ENCODE measurements at places on chromosomes 12 and 14. TPM values are rescaled to one million over a fixed set of nuclear protein-coding genes. Genes with fewer than 3 reads are reported as not detected.

- H3K27ac ChIP-seq, result no peak overlapping the region
- no peaks in the 10 kb centered on the region for H3K36me3 ChIP-seq
- no peak for DNase-seq
- H3K4me1 ChIP-seq, result peaks cover 23% of the 10 kb centered on the region
Observed at GRCh38 chr12:30792648-30793499, 38.1 kb upstream of the CAPRIN2 start.

GRCh38 chr12:112645586-112645985, 146.0 kb upstream of the RPH3A start:
- H3K4me1 ChIP-seq, result no peaks in the 10 kb centered on the region
- H3K27me3 ChIP-seq, result peaks cover 3% of the 10 kb centered on the region
- no peaks in the 10 kb centered on the region for H3K36me3 ChIP-seq
- DNase-seq, result no peak

GRCh38 chr14:59317346-59317745, 128.9 kb downstream of the DAAM1 start:
- H3K36me3 ChIP-seq, result peaks cover 4% of the 10 kb centered on the region
- H3K4me1 ChIP-seq, result peaks cover 46% of the 10 kb centered on the region
- no peak overlapping the region for H3K27ac ChIP-seq
- no peak overlapping the region for H3K4me3 ChIP-seq
- no peak for DNase-seq

DNA sequence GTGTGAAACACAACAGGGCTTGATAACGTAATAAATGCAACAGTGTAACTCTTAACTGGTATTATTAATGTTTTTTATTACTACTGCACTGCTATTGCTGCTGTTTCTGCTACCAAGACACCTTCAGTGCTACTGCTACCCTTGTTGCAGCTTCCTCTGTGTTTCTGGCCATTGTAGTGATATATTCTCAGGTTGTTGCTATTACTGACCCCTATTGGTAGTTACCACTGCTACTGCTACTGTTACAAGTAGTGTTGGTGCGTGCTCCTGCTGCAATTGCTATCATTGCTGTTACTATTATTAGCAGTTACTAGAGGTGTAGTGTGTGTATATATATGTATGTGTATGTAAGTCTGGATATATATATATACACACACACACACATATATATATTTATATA, 87.2 kb upstream of the PTPRB start:
- no peak overlapping the region for H3K27ac ChIP-seq
- no peaks in the 10 kb centered on the region for H3K36me3 ChIP-seq
- H3K4me3 ChIP-seq, result no peak overlapping the region
- no peak for DNase-seq
- H3K4me1 ChIP-seq, result peaks cover 2% of the 10 kb centered on the region
- H3K27me3 ChIP-seq, result peaks cover 4% of the 10 kb centered on the region

- H3K27me3 ChIP-seq, result peaks cover 18% of the 10 kb centered on the region
- no peak overlapping the region for H3K27ac ChIP-seq
- DNase-seq, result no peak
- H3K36me3 ChIP-seq, result no peaks in the 10 kb centered on the region
- no peak overlapping the region for H3K4me3 ChIP-seq
Observed at GRCh38 chr12:47913081-47913480, 8.3 kb upstream of the VDR start.

- no peak overlapping the region for H3K27ac ChIP-seq
- no peak for DNase-seq
- H3K4me3 ChIP-seq, result no peak overlapping the region
- H3K4me1 ChIP-seq, result no peaks in the 10 kb centered on the region
- no peaks in the 10 kb centered on the region for H3K36me3 ChIP-seq
Observed at GRCh38 chr12:67078957-67079356, 190.2 kb upstream of the CAND1 start.

DNA sequence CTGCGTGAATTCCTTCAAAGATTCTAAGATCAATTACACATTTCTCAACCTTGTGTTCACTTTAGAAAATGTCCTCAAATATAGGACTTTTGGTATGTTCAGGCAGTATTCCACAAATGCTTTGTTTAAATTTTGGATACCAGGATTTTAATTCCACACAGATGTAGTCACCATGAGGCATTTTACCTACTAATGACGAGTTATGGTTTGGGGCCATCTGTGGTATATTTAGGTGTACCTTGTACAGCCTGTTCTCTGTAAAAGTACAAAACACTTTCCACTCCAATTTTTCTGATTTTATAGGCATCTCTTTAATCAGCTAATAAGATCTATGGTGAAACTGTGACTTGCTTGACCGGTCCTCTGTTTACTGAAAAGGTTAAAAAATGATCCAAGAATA, 275.7 kb upstream of the PRICKLE1 start:
- no peaks in the 10 kb centered on the region for H3K27me3 ChIP-seq
- DNase-seq, result no peak
- H3K4me3 ChIP-seq, result no peak overlapping the region
- no peaks in the 10 kb centered on the region for H3K4me1 ChIP-seq
- no peak overlapping the region for H3K27ac ChIP-seq

DNA sequence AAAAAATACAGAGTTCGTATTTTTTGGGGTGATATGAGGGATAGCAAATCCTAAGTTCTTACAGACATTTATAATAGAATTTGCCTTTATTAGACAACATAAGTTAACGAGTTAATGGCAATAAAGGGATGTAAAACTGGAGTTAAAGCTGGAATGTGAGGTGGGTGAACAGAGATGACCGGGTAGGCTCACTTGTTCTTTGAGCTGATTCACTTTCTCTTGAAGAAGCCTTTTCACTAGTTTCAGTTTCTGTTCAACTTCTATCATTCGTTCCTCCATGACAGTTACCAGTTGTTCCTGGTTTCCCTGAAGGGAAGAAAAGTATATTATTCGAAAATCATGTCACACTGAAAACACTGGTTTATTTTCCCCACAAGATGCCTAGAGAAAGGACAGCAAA, 57.7 kb upstream of the SAV1 start:
- no peak overlapping the region for H3K4me3 ChIP-seq
- H3K27me3 ChIP-seq, result no peaks in the 10 kb centered on the region
- H3K4me1 ChIP-seq, result peaks cover 6% of the 10 kb centered on the region
- H3K36me3 ChIP-seq, result peaks cover 90% of the 10 kb centered on the region

GRCh38 chr14:35369701-35370191, 34.8 kb downstream of the NFKBIA start:
- no peaks in the 10 kb centered on the region for H3K36me3 ChIP-seq
- no peak overlapping the region for H3K27ac ChIP-seq
- H3K4me1 ChIP-seq, result peaks cover 37% of the 10 kb centered on the region

- DNase-seq, result no peak
- no peaks in the 10 kb centered on the region for H3K4me1 ChIP-seq
- H3K36me3 ChIP-seq, result no peaks in the 10 kb centered on the region
- no peak overlapping the region for H3K4me3 ChIP-seq
- H3K27me3 ChIP-seq, result no peaks in the 10 kb centered on the region
Observed at GRCh38 chr12:70890895-70891832, 29.4 kb downstream of the PTPRR start.

GRCh38 chr12:47862881-47863280, 41.9 kb downstream of the VDR start:
- H3K36me3 ChIP-seq, result no peaks in the 10 kb centered on the region
- no peak overlapping the region for H3K27ac ChIP-seq
- no peaks in the 10 kb centered on the region for H3K27me3 ChIP-seq
- H3K4me1 ChIP-seq, result peaks cover 8% of the 10 kb centered on the region
- H3K4me3 ChIP-seq, result no peak overlapping the region
- DNase-seq, result no peak

GRCh38 chr14:63964113-63964512, 111.3 kb downstream of the SYNE2 start:
- no peak overlapping the region for H3K4me3 ChIP-seq
- H3K4me1 ChIP-seq, result no peaks in the 10 kb centered on the region
- no peak overlapping the region for H3K27ac ChIP-seq
- H3K27me3 ChIP-seq, result no peaks in the 10 kb centered on the region
- H3K36me3 ChIP-seq, result peaks cover 2% of the 10 kb centered on the region

DNA sequence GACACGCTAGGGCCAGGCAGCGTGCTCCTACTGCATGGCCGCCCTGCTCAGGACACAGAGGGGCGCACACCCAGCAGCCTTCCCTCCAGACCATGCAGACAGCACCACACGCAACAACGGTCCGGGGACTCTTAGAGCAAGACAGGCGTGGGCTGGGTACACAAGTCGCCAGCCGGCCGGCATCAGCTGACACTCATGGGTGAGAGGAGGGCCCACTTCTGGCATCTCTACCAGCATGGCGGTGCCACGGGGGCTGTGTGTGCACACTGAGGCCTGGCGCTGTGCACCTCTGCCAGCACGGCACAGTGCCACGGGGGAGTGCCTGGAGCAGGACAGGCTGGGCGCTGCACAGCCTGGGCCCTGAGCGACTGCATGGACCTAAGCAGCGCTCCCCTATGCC, 6.7 kb upstream of the BTBD6 start:
- H3K36me3 ChIP-seq, result peaks cover 9% of the 10 kb centered on the region
- no peak for DNase-seq
- H3K27me3 ChIP-seq, result no peaks in the 10 kb centered on the region
- H3K4me1 ChIP-seq, result peaks cover 7% of the 10 kb centered on the region

DNA sequence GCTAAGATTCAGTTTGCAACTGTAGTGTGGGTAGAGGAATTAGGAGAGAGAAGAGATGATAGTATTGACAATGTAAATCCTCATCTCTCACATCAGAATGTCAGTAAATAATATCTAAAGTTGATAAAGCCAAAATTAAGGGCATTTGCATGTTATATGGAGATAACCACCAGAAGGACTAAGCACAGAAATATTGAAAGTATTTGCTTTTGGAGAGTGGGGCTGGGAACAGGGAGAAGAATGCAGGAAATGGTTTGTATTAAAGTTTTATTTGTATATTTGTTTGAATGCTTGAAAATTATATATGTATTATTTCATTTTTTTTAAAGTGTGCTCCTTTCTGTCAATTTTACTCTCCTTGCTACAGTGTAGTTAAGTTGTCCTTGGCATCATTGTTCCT, 491.4 kb downstream of the APAF1 start:
- H3K36me3 ChIP-seq, result no peaks in the 10 kb centered on the region
- no peaks in the 10 kb centered on the region for H3K4me1 ChIP-seq
- no peak overlapping the region for H3K4me3 ChIP-seq
- no peak for DNase-seq
- H3K27me3 ChIP-seq, result no peaks in the 10 kb centered on the region

DNA sequence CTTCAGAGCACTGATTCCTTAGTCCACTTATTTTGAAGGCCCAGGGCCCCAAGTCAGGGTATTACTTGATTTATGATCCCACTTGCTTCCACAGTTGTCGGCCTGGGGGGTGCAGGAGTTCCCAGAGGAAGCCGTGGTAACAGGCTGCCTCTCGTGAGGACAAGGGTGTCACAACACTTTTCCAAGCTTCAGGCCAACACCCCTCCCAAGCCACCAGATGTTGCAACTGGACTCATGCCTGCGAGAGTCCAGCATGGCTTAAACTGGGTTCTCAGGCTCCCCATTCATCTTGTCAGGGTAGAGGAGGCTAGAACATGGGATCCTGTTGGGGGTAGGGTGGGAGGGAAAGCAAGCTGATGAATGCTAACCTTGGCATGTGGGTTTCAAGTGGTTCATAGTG, 56.1 kb downstream of the BMP4 start:
- no peaks in the 10 kb centered on the region for H3K36me3 ChIP-seq
- no peaks in the 10 kb centered on the region for H3K4me1 ChIP-seq
- no peak for DNase-seq
- no peak overlapping the region for H3K4me3 ChIP-seq

The OR6C2 gene
- not detected for total RNA-seq

DNA sequence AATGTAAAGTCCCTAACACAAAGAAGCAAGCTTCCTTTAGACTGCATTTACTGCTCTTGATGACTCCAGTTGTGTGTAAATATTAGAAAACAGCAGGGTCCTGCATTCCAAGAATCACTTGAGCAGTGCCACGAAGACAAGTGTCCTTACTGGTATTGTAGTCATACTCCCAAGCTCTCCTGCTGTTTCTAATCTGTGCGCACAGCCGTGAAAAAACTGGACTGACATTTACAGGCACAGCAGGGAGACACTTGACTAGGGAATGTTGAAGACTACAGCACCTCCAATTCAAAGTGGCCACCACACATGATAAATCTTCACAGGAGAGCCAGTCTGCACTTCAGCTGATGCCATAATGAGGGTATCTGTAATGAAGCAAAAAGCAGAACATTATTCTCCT, 91.4 kb downstream of the VRK1 start:
- no peaks in the 10 kb centered on the region for H3K27me3 ChIP-seq
- H3K27ac ChIP-seq, result no peak overlapping the region
- peaks cover 4% of the 10 kb centered on the region for H3K36me3 ChIP-seq
- no peaks in the 10 kb centered on the region for H3K4me1 ChIP-seq
- DNase-seq, result no peak
- H3K4me3 ChIP-seq, result no peak overlapping the region

DNA sequence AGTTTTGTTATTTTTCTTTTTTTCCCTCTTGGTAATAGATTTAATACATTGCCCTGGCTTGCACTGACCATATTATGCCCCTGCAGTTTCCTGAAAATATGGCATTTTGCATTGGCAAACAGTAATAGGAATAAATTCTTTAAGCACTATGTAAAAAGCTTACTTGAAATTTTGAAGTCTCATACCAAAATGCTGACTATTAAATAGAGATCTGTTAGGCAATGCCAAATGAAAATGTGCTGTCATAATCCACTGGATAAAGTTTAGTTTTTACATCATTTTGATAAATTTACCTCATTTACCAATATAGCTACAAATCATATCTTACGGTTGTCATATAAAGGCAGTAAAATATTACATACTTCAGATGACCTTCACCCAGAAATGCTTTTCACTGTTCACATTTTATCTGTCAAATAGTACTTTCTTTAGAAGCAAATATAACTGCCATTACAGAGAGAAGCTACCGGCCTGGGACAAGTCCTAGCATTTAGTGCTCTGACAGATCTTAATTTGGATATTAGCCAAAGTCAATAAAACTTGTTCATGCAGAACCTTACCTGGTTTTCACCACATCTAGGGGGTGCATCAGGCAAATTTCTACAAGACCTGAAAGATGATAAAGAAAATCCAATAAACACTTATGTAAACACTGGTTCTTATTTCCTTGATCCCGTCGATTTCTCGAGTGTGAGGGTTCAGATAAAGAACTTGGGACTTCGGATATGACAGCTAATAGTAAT, 212.9 kb downstream of the PAX9 start:
- no peaks in the 10 kb centered on the region for H3K27me3 ChIP-seq
- H3K4me3 ChIP-seq, result no peak overlapping the region
- H3K36me3 ChIP-seq, result no peaks in the 10 kb centered on the region
- no peak for DNase-seq
- H3K4me1 ChIP-seq, result no peaks in the 10 kb centered on the region

DNA sequence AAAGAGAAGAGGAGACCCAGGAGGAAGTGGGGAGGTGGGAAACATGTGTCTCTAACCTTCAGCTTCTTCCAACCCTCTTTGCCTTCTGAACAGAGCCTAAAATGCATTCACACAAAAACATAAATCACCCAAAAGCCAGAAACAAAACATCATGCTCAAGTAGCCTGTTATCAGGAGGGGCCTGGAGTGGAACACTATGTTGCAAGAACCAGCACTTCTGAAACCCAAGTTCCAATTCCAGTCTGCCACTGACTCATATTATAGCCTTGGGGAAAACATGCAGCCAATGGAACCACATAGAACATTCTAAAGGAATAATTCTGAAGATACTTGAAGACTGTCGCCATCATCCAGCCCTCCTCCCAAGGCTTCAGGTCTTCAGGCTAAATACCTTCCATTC, 169.8 kb upstream of the PLXNC1 start:
- H3K27ac ChIP-seq, result no peak overlapping the region
- DNase-seq, result no peak
- H3K4me3 ChIP-seq, result no peak overlapping the region
- peaks cover 6% of the 10 kb centered on the region for H3K27me3 ChIP-seq
- H3K36me3 ChIP-seq, result no peaks in the 10 kb centered on the region
- no peaks in the 10 kb centered on the region for H3K4me1 ChIP-seq

GRCh38 chr12:120358412-120359100, 10.4 kb downstream of the MSI1 start:
- no peak overlapping the region for H3K4me3 ChIP-seq
- no peak for DNase-seq

Measured in activated B cell treated with CpG ODN at 0.5 μM for 24 hours (primary cell).